ENCODE measurements at places on chromosomes 6 and 20.

DNA sequence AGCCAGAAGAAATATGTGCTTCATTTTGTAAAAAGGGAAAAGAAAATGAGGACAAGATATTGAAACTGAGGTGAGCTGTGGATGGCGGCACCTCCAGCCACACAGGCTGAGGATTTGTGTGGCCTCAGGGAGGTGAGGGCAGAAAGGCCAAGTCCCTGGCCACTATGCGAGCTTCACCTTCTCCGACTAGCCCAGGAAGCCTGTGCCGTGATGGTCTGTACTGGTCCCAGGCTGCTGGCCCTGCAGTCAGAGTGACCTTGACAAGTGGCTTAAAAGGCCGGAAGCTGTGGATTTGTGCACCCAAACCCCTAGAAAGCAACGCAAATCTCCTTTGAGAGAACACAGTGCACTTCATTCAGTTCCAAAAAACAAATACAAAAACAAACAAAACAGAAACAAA, 48.1 kb downstream of the WDR27 start:
- DNase-seq: no peak

DNA sequence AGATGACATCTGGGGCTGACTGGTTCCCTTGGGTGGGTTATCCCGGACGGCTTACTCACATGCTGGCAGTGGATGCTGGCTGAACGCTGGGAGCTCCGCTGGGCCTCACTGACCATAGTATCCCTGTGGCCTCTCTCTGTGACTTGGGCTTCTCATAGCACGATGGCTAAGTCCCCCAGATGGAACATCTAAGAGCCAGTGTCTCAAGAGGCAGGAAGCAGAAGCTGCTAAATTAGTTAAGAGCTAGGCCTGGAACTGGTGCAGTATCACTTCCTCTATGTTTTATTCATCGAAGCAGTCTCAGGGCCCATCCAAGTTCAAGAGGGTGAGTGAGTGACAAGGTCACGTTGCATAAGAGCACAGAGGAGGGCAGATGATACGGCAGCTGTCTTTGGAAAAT, 116.5 kb upstream of the LAMP5 start:
- DNase-seq: no peak

- no peak for DNase-seq
Measured at GRCh38 chr6:34476447-34476846, 10.6 kb downstream of the PACSIN1 start.

- no peak for DNase-seq
Measured at GRCh38 chr20:36384022-36384619, 78.0 kb downstream of the DLGAP4 start.

GRCh38 chr20:58753267-58753921, 60.8 kb downstream of the NPEPL1 start:
- no peak for DNase-seq

Data from NCI-H774 (cell line).